PC-9 (cell line): ENCODE measurements at places on chromosomes 11 and 22.

DNA sequence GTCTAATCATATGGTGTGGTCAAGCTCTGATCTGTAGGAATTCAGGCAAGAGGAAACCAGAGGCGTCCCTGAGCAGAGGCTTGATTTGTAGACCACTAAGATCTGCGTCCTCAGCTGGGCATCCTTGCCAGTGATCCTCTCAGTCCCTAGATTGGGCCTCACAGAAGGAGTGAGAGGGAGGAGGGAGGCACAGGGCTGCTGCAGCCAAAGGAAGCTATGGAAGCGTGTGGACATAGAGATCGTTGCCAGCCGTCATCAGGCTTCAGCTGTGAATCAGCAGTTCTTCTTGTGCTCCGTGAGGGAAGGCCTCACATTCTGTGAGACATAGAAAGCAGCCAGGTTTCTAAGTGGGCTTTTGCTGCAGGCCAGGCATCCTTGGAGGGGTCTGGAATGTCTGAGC is 254.6 kb upstream of the KIRREL3 start:
- H3K4me3 ChIP-seq, result no peak overlapping the region
- H3K4me1 ChIP-seq, result no peaks in the 10 kb centered on the region
- H3K27ac ChIP-seq, result no peak overlapping the region
- no peak for DNase-seq
- H3K27me3 ChIP-seq, result 0 out of 2 replicates have a peak, but pooled peaks cover 8% of the 10 kb centered on the region

DNA sequence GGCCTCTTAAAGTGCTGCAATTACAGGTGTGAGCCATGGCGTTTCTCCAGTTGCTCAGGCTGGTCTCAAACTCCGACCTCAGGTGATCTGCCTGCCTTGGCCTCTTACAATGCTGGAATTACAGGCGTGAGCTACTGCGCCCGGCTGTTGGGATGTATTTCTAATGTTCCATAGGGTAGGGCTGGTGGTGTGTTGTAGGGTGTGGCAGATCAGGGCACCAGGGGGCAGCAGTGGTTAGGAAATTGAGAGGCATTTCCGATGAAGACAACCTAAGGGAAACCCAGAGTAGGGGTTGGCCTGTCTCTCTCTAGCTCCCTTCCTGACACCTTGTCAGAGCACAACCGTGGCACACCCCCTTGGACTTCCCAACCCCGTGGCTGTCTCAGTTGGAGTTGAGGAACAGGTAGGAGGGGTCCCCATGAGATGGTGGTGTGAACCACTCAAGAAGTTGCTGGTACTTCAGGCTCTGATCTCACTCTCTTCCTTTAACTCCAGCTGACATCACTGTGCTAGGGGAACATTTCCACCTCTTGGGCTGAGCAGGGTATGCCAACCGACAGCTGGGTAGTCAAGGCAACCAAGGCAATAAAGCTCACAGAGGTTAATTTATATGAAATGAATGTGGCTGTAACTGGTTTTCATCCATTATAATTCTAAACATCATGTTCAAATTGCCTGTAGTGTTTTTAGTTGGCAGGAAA is 33.0 kb downstream of the YWHAH start:
- no peaks in the 10 kb centered on the region for H3K27me3 ChIP-seq
- no peaks in the 10 kb centered on the region for H3K4me1 ChIP-seq
- no peaks in the 10 kb centered on the region for H3K36me3 ChIP-seq
- H3K4me3 ChIP-seq, result no peak overlapping the region
- peak; percentile 81 for DNase-seq

- H3K36me3 ChIP-seq, result no peaks in the 10 kb centered on the region
- no peak overlapping the region for H3K27ac ChIP-seq
- no peaks in the 10 kb centered on the region for H3K4me1 ChIP-seq
Measured at GRCh38 chr11:93585758-93586157, 42.6 kb upstream of the SMCO4 start.

GRCh38 chr11:72259490-72259889 is 15.5 kb upstream of the PHOX2A start:
- no peaks in the 10 kb centered on the region for H3K36me3 ChIP-seq
- H3K27me3 ChIP-seq, result peaks cover 18% of the 10 kb centered on the region; the same call in 1 of the 2 replicates
- H3K4me1 ChIP-seq, result no peaks in the 10 kb centered on the region

GRCh38 chr11:57474803-57475115 is 14.4 kb downstream of the RTN4RL2 start:
- no peaks in the 10 kb centered on the region for H3K36me3 ChIP-seq
- H3K4me3 ChIP-seq, result no peak overlapping the region
- DNase-seq, result no peak
- no peak overlapping the region for H3K27ac ChIP-seq
- peaks cover 12% of the 10 kb centered on the region for H3K4me1 ChIP-seq

GRCh38 chr11:83036701-83037100 is 35.0 kb downstream of the RAB30 start:
- no peaks in the 10 kb centered on the region for H3K36me3 ChIP-seq
- no peak overlapping the region for H3K27ac ChIP-seq
- no peak for DNase-seq

GRCh38 chr11:58639669-58640068 is 17.2 kb downstream of the CNTF start:
- no peak overlapping the region for H3K4me3 ChIP-seq
- DNase-seq, result no peak
- no peaks in the 10 kb centered on the region for H3K27me3 ChIP-seq

DNA sequence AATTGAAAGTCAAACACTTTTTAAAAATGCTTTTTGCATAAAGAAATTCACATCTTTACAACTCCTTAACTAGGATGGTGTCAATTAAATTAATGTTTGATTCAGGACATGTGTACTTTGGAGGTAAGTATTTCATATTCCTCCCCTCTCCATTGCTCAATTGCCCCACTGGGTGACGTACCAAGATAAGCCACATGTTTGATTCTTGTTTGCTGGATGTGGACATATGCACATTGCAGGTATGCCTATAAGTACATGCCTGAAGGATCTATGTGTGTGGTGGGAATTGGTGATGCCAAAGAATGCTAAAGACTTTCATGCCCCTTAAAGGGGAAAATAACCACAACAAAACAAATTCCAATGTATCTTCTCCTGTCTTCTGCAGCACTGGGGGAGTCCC is 5.8 kb downstream of the CD44 start:
- no peaks in the 10 kb centered on the region for H3K27me3 ChIP-seq
- peak overlapping the region; percentile 70 for H3K4me3 ChIP-seq
- H3K27ac ChIP-seq, result peak overlapping the region; percentile 91
- H3K36me3 ChIP-seq, result peaks cover 71% of the 10 kb centered on the region
- peaks cover 91% of the 10 kb centered on the region for H3K4me1 ChIP-seq
